ENCODE measurements at places on chromosomes 2 and 18. TPM values are rescaled to one million over a fixed set of nuclear protein-coding genes. Genes with fewer than 3 reads are reported as not detected.

Gene KCNJ3
- total RNA-seq, result 1.9 TPM

Gene CYP20A1
- total RNA-seq, result 11.0 TPM

Gene ZNF532
- total RNA-seq, result 60.0 TPM

Gene SETBP1
- 8.8 TPM for total RNA-seq

Gene PSMA8
- total RNA-seq, result not detected

Gene IL36B
- not detected for total RNA-seq

DNA sequence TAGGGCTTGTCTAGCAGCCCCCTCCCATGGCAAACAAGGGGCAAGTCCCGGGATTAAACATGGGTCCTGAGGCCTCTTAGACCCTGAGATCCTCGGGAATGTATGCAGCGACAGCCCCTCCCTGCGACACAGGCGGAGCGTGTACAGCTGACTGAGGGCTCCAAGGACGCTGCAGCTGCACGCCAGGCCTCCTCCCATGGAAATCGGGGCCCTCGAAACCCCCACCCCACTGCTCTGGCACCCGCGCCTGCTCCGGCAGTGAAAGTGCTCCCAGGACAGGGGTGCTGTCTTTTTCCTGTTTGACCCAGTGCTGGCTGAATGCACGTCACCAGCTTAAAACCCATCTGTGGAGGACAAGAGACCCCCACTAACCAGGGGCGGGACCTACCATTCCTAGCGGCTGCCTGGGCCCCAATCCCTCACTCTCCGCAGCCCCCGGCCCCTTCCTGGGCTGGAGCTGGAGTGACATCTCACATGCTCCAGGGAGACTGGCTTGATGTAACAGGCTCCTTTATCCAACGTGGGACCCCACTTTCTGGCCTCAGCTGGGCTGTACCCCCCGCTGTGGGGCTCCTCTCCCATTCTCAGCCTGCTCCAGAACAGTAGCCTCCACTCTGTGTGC is 247.7 kb downstream of the TWIST2 start:
- no peaks in the 10 kb centered on the region for H3K27me3 ChIP-seq
- H3K4me3 ChIP-seq, result no peak overlapping the region
- DNase-seq, result no peak
- H3K27ac ChIP-seq, result no peak overlapping the region
- H3K4me1 ChIP-seq, result no peaks in the 10 kb centered on the region
- peaks cover 7% of the 10 kb centered on the region for H3K36me3 ChIP-seq

GRCh38 chr18:48418539-48419276 is 9.5 kb upstream of the ZBTB7C start:
- H3K27me3 ChIP-seq, result no peaks in the 10 kb centered on the region
- no peak overlapping the region for H3K4me3 ChIP-seq
- no peaks in the 10 kb centered on the region for H3K36me3 ChIP-seq
- DNase-seq, result peak; percentile 23

DNA sequence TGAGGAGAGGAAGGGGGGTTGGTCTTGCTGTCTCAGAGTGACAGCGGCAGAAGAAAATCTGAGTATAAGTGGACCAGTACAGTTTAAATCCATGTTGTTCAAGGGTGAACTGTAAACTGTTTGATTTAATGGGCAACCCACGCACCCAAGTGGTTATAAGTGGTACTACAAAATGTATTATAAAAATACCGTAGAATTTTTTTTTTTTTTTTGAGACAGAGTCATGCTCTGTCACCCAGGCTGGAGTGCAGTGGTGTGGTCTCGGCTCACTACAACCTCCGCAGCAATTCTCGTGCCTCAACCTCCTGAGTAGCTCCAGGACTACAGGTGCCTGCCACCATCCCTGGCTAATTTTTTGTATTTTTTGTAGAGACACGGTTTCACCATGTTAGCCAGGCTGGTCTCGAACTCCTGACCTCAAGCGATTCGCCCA is 2.1 kb upstream of the CHCHD5 start:
- DNase-seq, result no peak
- H3K27ac ChIP-seq, result no peak overlapping the region
- H3K36me3 ChIP-seq, result no peaks in the 10 kb centered on the region
- H3K4me3 ChIP-seq, result no peak overlapping the region
- peaks cover 33% of the 10 kb centered on the region for H3K4me1 ChIP-seq

GRCh38 chr2:62672601-62673000 is 32.9 kb upstream of the EHBP1 start:
- no peaks in the 10 kb centered on the region for H3K36me3 ChIP-seq
- H3K27me3 ChIP-seq, result no peaks in the 10 kb centered on the region
- DNase-seq, result no peak

- H3K36me3 ChIP-seq, result no peaks in the 10 kb centered on the region
- no peak for DNase-seq
- no peak overlapping the region for H3K27ac ChIP-seq
- no peaks in the 10 kb centered on the region for H3K27me3 ChIP-seq
- H3K4me1 ChIP-seq, result no peaks in the 10 kb centered on the region
- no peak overlapping the region for H3K4me3 ChIP-seq
These were observed 27.4 kb upstream of the ACSL3 start for GRCh38 chr2:222833410-222833809.

- no peaks in the 10 kb centered on the region for H3K36me3 ChIP-seq
- H3K27ac ChIP-seq, result no peak overlapping the region
- no peak for DNase-seq
These were observed 121.4 kb downstream of the FSHR start for GRCh38 chr2:49032936-49033335.

All from heart right ventricle (tissue), 16 donors.